Activated naive CD8-positive, alpha-beta T cell treated with anti-CD3 and anti-CD28 coated beads, Interleukin-2, amount 50 U/mL, for 16 hours (primary cell): ENCODE measurements at places on chromosomes 11 and 22.
A peak's percentile ranks its signal among the peaks of the same experiment; 100 is the strongest.

GRCh38 chr11:65445101-65445603, 22.6 kb downstream of the NEAT1 start:
- no peak for DNase-seq

- DNase-seq = no peak
Measured at GRCh38 chr11:116836632-116836991, 810 bp downstream of the APOA1 start.

DNA sequence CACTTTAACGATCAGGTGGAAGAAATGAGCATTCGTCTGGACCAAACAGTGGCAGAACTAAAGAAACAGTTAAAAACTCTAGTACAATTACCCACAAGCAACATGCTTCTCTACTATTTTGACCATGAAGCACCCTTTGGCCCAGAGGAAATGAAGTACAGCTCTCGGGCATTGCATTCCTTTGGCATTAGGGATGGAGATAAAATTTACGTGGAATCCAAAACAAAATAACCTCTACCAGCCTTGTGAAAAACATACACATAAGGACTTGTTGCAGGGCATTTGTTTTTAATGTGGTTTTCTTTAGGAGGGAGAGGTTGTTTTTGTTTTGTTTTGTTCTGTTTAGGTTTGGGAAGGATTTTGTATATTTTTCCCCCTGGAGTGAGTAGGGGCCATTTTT, 14.2 kb upstream of the TECTA start:
- no peak for DNase-seq

DNA sequence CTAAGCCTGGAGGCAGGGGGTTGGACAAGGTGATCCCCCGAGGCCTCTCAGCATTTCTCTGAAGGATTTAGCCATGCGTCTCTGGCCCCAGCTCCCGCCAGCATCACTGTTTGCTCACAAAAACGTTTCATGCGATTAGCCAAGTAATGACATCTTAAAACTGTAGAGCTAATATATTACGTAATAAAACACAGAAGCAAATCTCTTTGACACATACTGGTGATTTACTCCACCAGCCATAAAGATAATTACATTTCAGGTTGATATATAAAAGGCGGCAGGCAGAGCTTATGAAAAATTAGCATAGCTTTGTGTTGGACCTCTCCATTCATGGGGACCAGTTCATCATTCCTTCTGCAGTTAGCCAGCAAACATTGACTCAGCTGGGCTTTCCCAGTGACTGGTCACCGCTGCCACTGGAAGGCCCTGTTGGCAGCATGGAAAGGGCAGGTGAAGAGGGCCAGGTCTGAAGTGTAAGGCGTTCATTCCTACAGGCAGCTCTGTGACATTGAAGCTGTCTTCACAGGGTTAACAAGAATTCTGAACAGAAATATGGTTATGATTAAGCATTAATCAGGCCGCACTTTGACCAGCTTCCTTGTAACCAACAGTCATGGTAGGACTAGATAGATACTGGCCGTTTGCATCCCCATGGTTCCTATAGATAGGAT, 150.3 kb downstream of the NECTIN1 start:
- no peak for DNase-seq

DNA sequence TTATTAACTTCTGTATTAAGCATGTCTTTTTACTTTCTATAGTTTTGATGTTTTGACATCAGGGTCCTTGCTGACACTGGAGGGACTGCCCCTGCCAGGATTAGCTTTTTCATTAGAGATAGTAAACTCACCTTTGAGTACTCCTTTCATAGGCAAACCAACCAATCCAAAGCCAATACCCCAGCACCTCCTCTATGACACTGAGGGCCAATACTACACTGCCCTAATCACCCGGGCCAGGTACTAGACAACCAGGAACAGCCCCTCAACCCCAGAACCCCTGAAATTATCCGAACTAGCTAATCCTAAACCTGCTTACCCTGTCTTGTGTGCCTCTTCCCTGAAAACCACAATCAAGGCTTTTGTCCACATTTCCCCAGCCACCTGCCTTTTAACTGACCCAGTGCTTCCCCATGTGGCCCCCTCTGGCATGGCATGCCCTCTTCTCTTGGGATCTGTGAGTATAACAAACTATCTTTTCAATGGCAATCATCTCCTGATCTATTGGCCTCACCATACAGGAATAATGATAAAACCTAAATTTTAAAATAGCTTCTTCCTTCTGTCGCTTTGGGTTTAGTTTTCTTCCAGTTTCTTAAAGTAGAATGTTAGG, 31.2 kb downstream of the RAB6A start:
- no peak for DNase-seq

GRCh38 chr11:65424205-65425104, 1.9 kb downstream of the NEAT1 start:
- DNase-seq = no peak

GRCh38 chr11:69943066-69943465, 123.8 kb upstream of the FGF3 start:
- no peak for DNase-seq

DNA sequence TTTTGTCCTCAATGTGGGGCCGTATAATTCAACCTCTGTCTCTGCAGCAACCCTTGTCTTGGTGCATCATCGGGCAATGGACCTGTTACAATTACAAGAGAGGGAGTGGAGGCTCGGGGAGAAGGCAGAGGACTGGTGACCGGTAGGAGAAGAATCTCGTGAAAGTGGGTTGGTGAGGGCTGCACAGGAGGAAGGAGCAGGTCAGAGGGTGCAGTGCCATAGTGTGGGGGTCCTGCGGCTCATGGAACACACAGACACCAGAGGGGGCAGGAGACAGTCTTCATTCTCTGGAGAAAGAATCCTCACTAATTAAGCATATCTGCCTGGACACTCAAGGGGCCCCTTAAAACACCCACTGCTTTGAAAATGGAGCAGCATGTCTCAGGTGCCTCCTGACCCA, 174.7 kb upstream of the B3GAT1 start:
- no peak for DNase-seq

DNA sequence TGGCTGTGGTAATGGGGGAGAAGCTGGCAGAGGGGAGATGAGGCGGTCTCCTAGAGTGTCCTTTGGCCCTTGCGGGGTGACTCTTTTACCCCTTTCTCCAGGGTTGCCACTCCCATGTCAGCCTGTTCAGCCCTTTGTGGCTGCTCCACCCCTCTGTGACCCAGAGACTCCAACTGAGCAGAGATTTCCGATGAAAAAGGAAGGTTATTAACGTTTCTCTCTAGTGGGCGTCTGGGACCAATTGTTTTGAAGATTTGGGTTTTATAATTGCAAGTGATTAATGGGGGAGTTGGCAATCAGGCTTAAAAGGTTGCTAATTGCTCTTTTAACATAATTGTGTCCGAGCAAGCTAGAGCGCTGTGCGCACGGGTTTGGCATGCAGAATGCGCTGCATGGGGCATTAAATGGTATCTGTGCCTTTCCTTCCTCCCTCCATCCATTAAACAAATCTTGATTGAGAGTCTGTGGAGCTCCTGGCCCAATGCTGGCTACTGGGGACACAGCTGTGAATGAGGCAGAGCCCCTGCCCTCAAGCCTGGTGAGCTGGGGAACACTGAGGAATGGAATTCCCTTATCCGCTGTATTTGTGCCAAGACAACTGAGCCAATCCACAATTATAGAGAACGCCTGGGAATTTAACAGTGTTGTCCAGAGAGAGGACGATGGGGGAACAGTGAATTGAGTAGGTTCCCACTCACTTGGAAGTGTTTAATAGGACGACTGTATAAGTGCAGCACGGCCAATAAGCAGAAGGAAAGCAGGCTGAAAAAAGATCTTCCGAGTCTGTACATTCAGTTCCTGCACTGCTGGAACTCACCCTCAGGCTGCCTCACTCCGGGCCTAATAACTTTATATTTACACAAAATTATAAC, 295.9 kb downstream of the MIAT start:
- DNase-seq = no peak

DNA sequence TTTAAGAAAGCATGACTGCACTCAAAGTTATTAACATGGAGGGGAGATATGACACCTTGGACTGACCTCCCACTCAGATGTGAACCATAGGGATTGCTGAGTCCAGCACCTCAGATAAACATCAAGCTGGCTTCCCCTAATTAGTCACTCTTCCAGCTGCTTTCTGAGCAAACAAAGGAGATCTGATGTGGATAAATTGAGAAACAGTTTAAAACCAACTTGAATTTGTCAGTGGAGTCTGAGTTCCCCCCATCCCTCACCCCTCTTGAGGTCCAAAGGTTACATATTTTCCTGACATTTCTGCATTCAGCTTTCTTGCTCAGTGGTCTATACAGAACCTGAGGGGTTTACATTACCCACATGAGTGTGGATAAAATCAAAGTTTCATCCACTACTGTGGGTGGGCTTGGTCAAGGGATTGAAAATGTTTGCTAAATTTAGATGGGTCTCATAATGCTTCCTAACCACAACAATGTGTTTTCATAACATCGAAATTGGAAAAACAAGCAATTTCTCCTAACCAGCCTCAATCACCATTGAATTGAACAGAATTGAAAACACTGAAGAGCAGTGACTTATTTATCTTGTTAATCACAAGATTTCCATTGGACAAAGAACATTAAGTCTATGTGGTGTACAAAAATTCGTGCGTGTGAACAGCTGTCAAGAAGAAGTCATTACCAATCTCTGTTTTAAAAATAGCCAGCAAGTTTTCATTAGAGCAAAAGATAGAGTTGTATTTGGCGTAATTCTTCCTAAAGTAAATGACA, 292.3 kb downstream of the METTL15 start:
- DNase-seq = no peak

DNA sequence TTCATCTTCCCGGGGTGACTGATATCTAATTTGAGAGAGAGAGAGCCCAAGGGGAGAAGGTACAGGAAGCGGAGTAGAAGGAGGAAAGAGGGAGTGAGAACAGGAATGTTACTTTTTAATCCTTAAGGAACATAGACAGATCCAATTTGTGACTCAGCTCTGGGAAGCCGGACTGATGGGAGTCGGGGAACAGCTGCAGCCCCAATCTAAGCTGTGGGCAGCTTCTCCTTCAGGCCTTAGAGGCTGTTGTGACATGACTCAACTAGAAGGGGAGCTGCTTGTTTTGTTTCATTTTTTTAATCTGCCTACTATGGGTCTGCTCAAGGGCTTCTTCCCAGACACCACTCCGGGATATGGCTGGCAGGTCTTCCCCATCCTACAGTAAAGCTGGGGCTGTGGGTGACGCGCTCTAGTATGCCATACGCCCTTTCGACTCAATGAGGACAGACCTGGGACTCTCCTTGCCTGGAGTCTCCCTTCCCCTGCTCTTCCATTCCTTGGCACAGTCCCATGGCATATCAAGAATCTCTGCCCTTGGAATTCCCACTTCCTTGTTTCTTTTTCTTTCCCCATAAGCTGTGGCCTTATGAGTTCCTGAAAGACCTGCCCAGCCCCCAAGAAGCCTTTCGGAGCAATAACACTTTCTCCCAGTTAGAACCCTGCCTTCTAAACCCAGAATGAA, 103.3 kb upstream of the AKIP1 start:
- DNase-seq = no peak

GRCh38 chr22:32606181-32606580, 131.6 kb downstream of the FBXO7 start:
- DNase-seq = no peak

GRCh38 chr22:38401336-38402084, 53.5 kb downstream of the KCNJ4 start:
- no peak for DNase-seq

DNA sequence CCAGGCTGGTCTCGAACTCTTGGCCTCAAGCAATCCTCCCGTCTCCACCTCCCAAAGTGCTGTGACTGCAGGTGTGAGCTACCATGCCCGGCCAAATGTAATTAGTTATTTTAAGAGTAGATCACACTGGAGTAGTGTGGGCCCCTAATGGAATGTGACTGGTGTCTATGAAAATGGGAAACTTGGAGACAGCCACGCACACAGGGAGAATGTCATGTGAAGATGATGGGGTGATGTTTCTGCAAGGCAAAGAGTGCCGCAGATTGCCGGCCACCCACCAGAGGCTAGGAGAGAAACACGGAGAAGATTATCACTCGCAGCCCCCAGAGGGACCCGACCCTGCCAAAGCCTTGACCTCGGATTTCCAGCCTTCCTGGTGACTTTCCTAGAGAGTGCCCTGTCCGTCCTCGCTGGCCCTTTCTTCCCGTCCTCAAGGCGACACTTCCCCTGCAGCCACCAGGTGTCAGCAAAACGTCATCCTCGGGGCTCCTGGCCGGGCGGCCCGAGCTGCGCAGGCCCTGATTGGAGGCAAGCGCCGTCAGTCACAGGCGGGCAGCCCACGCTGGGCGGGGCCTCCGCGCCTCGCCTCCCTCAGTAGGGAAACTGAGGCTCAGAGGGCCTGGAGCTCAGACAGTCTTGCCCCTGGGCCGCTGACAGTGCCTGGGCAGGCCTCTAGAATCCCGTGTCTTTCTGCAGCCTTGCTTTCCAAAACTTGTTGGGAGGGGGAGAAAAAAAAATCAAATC, 16.3 kb downstream of the CRYBB2 start:
- peak; percentile 22 for DNase-seq

- DNase-seq = no peak
Measured at GRCh38 chr11:120710354-120711131, 199.0 kb downstream of the GRIK4 start.

GRCh38 chr22:24440270-24440717, 12.9 kb downstream of the ADORA2A start:
- DNase-seq = no peak

DNA sequence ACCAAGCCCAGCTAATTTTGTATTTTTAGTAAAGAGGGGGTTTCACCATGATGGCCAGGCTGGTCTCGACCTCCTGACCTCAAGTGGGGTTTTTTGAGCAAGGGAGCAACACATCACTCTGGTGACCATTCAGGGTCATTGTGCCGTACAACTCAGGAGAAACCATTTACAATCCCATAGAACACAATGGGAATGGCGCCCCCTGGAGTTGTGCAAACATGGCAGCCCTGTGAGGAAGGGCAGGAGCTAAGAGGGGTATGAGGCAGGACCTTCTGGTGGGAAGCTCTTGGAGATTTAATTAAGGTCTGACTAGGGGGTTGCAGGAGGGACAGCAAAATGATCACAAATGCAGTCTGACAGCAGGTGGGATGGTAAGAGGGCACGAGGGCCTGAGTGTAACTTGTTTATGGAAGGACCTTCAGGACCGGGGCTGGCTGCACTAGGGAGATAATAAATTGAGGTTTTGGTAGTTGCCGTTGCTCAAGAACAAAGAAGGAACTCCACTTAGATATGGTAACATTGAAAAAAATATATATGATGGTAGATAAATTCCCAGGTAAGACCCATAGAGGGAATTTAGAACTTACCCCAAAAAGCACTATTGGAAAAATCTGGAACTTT, 9.1 kb upstream of the CSF2RB start:
- DNase-seq = no peak

DNA sequence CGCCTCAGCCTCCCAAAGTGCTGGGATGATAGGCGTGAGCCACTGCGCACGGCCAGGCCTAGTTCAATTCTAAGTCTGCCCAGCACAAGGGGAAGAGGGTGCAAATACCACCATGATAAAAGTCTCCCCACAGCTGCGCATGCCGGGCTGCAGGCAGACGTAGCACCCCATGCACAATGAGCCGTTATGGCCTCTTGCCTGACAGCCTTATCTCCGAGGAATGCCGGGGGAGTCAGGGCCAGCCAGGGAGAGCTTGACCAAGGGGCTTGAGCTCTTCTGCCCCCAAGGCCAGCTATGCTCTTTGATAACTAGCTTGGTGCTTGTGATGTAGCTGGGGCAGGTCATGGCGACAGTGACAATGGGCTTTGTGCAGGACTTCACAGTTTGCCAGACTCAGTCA, 13.7 kb upstream of the SCUBE1 start:
- DNase-seq = no peak

- DNase-seq = no peak
Measured at GRCh38 chr11:126029805-126030204, 32.9 kb downstream of the CDON start.
